ENCODE measurements at places on chromosomes 5 and 9. TPM values are rescaled to one million over a fixed set of nuclear protein-coding genes. Genes with fewer than 3 reads are reported as not detected.

Gene GABRA6
- not detected for total RNA-seq

Gene PCDHA12
- total RNA-seq, result not detected

Gene REEP2
- total RNA-seq, result 3.8 TPM

Gene HTR1A
- not detected for total RNA-seq

Gene NXNL2
- not detected for total RNA-seq

Gene FABP6
- not detected for total RNA-seq

Gene ZNF483
- 0.17 TPM for total RNA-seq

Gene OR1Q1
- not detected for total RNA-seq

Gene RPL35
- 1,265 TPM for total RNA-seq

Gene HOMER1
- 34.3 TPM for total RNA-seq
